Fibroblast of skin of abdomen (primary cell): ENCODE measurements at places on chromosomes 6 and 20.

DNA sequence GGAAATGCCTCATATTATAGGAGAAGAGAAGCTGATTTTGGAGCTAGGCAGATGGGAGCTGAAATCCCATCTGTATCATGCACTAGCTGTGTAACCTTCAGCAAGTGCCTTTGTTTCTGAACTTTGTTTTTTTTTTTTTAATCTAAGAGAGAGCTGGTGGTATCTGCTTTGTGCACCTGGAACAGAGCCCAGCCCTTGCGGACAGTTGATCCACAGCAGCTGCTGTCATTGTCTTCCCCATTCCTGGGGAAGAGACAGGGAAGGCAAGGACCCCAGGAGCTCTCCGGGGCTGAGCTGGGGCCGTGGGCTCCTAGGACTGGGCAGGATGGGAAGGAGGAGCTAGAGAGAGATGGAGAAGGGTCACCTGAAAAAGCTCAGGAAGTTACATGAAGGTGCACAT, 92.1 kb downstream of the SYNJ2 start:
- no peak for DNase-seq

GRCh38 chr20:54017846-54018245, 52.5 kb downstream of the BCAS1 start:
- DNase-seq: no peak

DNA sequence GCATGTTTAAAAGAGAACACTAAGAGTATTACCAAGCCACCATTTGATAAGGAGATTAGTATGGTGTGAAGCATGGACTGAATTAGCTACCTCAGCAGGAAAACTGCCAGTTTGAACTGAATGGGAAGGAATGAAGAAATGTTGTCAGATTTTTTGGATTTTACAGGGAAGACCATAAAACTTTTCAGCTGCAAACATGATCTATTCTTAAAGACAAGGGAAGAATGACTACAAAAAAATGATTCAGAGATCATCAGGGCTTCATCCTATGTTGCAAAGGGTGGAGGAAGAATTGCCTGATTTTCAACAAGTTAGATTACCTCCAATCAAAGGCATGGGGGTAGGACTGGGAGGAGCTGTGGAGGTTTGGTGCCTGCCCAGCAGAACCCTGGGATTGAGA, 49.3 kb upstream of the MTRF1L start:
- DNase-seq: peak; percentile 18

- no peak for DNase-seq
These were observed 45.5 kb downstream of the CEP43 start for GRCh38 chr6:167044696-167045095.

DNA sequence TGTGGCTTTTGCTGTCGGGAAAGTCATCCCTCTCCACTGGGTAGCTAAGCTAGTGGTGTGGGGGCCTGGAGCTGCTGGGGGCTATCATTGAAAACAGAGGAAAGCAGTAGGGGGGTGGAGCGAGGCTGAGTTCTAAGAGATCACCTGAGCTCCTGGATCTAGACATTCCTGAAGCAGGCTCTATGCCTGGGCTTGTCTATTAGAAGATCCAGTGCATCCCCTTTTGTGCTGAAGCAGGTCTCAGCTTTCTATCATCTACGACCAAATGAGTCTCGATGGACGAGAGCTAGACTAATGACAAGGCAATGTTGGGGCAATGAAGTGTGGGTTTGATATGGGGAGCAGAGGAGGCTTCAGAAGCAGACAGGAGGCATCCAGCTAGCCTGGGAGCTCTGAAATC, 18.5 kb downstream of the ZBP1 start:
- DNase-seq: no peak

- no peak for DNase-seq
These were observed 17.1 kb downstream of the ROMO1 start for GRCh38 chr20:35716330-35716729.
